ENCODE measurements at places on chromosomes 1 and 21. TPM values are rescaled to one million over a fixed set of nuclear protein-coding genes. Genes with fewer than 3 reads are reported as not detected.

KRTAP10-3 gene
- not detected for total RNA-seq

RGS13 gene
- total RNA-seq: not detected

GADD45A gene
- 55.2 TPM for total RNA-seq

ACTA1 gene
- not detected for total RNA-seq

HSD3B1 gene
- not detected for total RNA-seq

EFHD2 gene
- total RNA-seq: 17.3 TPM

PPM1J gene
- 0.90 TPM for total RNA-seq

OR2L5 gene
- total RNA-seq: not detected

LCE1D gene
- total RNA-seq: not detected

PCSK9 gene
- 7.5 TPM for total RNA-seq
